Pancreas (tissue), 10 donors: ENCODE measurements at places on chromosomes 1 and 21. TPM values are rescaled to one million over a fixed set of nuclear protein-coding genes. Genes with fewer than 3 reads are reported as not detected.

GRCh38 chr21:43928222-43929125 lies 63.5 kb downstream of the AGPAT3 start:
- DNase-seq, result peak; percentile 37

DNA sequence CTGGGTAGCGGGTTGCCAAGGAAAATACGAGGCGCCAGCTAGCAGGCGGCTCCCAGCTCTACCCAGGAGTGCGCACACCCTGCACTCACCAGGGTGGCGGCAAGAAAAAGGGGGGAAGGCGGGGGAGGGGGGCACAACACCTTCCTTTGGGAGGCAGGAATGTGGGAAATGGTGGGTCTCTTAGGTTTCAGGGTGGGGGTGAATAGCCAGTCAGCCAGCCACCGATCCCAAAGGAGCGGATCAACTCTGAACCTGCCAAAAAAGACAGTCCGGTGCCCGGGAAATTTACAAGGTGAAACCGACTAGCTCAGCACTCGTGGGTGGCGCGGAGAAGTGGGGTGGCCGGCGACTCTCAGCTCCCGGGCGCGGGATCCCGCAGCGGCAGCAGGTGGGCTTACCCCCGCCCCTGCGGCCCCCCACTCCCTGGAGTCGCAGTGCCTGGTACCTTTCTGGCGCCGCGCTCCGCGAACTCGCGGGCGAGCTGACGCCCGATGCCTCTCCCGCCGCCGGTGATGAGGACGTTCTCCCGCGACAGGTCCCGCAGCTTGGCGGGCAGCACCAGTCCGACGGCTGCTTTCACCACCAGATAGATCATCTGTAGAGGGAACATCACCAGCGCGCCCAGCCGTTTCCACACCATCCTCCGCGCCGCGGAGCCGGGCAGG lies 1.2 kb downstream of the DHRS3 start:
- peak; percentile 85 for DNase-seq

- DNase-seq, result no peak
Measured at GRCh38 chr1:89546082-89546889, 21.7 kb downstream of the LRRC8B start.

GRCh38 chr1:206691604-206692003 lies 6.9 kb downstream of the MAPKAPK2 start:
- DNase-seq, result no peak

GRCh38 chr1:61353797-61354406 lies 271.5 kb downstream of the NFIA start:
- DNase-seq, result no peak

DNA sequence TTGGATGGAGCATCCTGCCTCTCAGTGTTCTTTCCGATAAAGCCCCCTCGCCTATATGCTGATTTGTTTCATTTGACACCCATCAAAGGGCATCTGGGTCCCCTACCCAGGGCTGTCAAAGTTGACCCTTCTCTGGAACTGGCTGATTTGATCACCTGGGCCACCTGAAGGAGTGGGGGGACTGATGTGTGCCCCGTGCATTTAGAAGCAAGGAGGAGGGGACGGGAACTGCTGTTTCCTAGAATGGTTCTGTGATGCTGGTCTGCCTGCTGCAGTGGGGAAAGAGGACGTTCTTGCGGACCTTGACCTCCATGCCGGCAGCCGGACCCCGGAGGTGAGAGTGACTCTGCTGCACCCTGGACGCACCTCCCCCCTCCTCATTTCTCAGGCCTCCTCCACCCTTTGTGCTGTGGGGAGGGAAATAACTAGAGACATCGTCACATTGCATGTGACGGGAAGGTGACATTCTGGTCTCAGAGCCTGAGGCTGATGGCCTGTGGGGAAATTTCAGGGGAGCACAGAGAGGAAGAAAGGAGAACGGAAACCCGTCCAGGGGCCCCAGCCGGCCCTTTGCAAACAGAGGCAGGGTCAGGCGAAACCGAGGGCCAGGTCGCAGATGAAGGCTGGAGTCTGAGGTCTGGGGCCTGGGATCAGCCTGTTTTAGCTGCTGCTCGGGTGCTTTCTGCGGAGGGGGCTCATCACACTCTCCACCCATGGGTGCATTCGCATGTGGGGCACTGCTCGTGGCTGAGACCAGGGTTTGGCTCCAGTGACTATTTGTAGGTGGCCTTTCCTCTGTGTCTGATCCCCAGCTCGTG lies 25.7 kb downstream of the CRYAA start:
- no peak for DNase-seq

DNA sequence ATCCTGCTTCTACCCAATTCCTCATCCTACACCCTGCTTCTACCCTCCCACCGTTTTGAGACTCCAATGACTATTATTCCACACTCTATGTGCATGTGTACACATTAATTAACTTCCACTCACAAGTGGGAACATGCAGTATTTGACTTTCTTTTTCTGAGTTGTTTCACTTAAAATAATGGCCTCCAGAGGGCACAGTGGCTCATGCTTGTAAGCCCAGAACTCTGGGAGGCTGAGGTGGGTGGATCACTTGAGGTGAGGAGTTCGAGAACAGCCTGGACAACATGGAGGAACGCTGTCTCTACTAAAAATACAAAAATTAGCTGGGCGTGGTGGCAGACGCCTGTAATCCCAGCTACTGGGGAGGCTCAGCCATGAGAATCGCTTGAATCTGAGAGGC lies 464.8 kb downstream of the PTBP2 start:
- no peak for DNase-seq

- DNase-seq, result no peak
Measured at GRCh38 chr21:38490411-38491020, 7.8 kb downstream of the ERG start.

DNA sequence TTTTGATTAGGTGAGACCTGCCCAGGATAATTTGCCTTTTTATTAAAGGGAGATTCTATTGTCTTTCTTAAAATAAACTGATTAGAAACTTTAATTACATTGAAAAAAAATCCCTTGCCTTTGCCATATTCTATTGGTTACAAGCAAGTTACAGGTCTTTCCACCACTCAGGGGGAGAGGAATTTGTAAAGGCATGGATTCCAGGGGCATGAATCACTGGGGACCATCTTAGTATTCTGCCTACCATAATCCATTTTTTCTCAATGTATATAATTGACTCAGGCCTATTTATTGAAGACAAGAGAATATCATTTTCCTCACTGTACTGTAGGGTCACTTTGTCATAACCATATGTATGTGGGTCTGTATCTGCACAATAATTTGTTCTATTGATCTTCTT lies 124.3 kb upstream of the PDE4B start:
- no peak for DNase-seq

- DNase-seq, result peak; percentile 86
Measured at GRCh38 chr1:202144402-202145067, at the start of gene ARL8A. ARL8A (minus strand) TSS chr1:202144737; CDS start chr1:202144572, 165 bp downstream.

- peak; percentile 5 for DNase-seq
Measured at GRCh38 chr1:97730271-97730670, 190.6 kb downstream of the DPYD start.

- no peak for DNase-seq
Measured at GRCh38 chr1:4611563-4612341, 42.7 kb upstream of the AJAP1 start.

DNA sequence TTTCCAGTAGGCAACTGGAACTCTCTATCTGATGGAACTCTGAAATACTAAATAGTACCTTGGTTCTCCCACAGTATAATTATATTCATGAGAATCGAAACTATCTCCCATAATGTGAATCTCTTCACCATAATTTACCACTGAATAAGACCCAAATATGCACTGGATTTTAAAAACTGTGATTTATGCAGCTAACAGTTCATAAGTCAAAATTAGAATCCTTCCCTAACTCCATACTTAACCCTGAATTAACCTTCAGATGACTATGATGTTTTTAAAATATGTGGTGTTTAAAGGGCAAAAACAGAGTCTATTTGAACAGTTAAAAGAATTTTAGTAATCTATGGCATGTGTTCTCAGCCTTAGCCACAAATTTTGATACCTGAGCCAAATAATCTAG lies 22.9 kb upstream of the SLC44A3 start:
- no peak for DNase-seq

DNA sequence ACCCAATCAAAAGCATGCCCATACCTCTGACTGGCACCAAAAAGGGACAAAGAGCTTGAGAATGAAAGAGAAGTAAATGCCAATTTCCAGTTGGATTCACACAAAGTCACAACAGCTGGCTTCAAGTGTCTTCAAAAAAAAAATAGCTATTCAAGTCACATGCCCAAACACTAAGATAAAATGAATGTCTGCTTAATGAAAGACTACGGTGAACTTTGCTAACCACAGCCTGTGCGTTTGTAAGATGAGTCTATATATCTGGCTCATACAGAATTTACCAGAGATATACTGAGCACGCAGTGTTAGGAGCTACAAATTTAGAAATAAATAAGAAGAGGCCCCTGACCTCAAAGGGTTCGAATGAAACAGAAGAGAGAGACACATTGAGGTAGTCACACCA lies 73.2 kb downstream of the DAB1 start:
- no peak for DNase-seq

DNA sequence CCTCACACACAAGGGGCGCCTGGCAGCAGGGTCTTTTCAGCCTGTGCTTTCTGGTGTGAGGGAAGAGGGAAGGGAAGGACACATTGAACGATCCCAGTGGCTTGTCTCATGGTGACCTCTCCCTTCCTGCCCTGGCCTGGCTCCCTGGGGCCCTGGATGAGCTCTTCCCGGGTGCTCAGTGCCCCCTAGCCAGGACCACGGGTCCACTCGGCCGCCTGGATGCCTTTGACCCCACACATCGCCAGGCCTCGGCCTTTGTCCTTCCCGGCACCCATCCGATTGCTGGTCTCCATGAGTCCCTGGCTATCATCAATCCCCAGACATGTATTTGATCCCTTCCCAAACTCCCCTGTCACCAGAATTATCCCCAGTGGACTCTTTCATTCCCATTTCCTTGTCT lies 6.0 kb upstream of the TFF3 start:
- DNase-seq, result no peak

- no peak for DNase-seq
Measured at GRCh38 chr1:51512606-51513005, 6.5 kb downstream of the EPS15 start.

GRCh38 chr1:181479137-181479745 lies 4.1 kb upstream of the CACNA1E start:
- no peak for DNase-seq

GRCh38 chr1:206087091-206087490 lies 30.1 kb downstream of the AVPR1B start:
- DNase-seq, result no peak

DNA sequence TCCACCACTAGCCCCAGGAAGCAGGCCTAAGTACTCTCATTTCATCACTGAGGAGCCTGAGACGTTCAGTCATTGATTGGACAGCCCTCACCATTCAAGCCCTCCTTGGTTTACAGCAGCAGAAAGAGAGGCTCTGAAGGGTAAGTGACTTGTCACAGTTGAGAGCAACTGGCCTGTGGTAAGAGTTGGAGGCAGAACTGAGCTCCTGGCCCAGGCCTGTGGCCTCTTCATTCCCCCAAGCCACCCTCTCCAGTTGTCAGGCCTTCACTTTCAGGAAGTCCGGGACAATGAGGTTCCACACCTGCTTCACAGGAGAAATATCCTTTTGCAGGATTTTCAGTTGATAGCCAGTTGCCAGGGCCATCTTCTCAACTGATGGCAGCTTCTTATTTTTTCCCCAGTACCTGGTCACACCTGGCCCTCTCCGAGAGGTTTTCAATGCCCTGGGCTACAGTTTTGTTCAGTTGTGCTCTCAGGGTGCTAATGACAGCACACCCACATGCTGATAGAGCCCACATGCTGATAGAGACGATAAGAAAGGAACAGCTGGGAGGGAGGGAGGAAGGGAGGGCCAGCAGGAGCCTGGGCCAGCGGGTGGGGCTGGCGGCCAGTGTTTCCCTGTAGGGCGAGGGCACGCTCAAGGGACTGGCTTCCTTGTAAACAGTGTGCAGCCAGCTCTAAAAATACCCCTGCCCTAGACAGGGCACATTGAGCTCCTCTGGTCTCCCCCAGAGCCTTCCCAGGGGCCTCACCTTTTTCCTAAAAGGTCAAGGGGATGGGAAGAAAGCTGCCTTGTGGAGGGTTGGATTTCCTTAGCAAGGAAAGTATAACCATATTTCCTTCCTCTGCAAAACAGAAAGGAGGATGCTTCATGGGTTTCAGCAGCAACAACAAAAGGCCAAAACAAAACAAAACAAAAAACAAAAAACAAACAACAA lies 112.7 kb upstream of the JUN start:
- peak; percentile 76 for DNase-seq

- no peak for DNase-seq
Measured at GRCh38 chr1:38004284-38005108, 818 bp downstream of the FHL3 start.

DNA sequence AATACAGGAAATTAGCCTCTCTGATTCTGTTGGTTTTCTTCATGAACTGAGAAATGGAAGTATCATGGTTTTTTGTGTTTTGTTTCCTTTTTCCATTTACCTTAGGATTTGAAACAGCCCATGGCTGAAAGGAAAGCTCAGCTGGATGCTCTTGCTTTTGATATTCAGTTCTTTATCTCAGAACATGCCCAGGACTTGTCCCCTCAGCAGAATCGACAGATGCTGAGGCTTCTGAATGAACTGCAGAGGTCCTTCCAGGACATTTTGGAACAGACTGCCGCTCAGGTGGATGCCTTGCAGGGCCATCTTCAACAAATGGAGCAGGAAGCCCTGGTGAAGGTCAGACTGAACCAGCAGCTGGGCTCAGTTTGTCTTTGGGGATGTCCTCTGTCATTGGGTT lies 142.4 kb downstream of the MACF1 start:
- no peak for DNase-seq

Gene LAMC2
- 1.3 TPM for total RNA-seq

Gene RORC
- 28.8 TPM for total RNA-seq

Gene SFPQ
- total RNA-seq, result 112 TPM

Gene ARHGEF16
- 9.3 TPM for total RNA-seq

Gene DEPDC1
- not detected for total RNA-seq

Gene MRAP
- total RNA-seq, result 1.0 TPM

Gene SFN
- total RNA-seq, result 1.0 TPM

Gene APCS
- total RNA-seq, result 13.4 TPM

Gene UTS2
- not detected for total RNA-seq

Gene LDLRAD1
- total RNA-seq, result 0.08 TPM

Gene PRAMEF4
- total RNA-seq, result not detected
